Skin of body (tissue), 3 donors: ENCODE measurements at places on chromosomes 16 and 17.
A peak's percentile ranks its signal among the peaks of the same experiment; 100 is the strongest.

DNA sequence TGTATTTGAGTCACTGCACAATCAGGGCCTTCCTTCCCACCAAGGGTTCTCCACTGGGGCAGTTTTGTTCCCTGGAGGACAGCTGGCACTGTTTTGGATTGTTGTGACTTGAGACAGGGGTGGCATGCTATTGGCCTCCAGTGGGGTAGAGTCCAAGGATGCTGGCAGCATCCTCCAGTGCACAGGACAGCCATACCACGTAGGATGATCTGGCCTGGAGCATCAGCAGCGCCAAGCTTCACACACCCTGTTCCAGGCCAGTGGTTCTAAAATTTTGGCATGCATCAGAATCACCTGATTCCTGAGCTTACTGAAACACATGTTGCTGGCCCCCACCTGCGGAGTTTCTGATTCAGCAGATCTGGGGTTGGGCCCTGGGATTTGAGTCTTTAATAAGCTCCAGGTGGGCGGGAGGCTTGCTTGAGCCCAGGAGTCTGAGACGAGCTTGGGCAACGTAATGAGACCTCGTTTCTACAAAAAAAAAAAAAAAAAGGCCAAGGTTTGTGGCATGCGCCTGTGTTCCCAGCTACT is 83.2 kb downstream of the MGAT5B start:
- DNase-seq, result no peak

GRCh38 chr16:1137604-1138003 is 15.3 kb upstream of the CACNA1H start:
- DNase-seq, result no peak

DNA sequence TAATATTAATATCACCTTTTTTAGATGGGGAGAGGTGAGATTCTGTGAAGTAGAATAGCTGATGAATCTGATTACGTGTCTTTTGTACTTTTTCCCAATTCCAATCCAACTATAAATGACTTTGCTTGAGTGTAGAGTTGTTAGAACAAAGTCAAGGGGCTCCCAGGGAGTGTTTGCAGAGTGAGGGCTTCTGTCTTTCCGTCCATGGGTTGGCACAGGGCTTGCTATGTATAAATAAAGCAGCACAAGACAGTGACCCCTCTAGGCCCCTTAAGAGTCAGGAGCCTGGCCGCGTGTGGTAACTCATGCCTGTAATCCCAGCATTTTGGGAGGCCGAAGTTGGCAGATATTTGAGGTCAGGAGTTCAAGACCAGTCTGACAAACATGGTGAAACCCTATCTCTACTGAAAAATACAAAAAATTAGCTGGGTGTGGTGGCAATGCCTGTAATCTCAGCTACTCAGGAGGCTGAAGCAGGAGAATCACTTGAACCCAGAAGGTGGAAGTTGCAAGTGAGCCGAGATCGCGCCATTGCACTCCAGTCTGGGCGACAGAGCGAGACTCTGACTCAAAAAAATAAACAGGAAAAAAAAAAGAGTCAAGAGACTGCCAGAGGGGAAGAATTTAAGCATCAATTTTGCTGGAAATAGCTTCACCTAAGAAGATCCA is 127.9 kb upstream of the HS3ST3A1 start:
- no peak for DNase-seq

DNA sequence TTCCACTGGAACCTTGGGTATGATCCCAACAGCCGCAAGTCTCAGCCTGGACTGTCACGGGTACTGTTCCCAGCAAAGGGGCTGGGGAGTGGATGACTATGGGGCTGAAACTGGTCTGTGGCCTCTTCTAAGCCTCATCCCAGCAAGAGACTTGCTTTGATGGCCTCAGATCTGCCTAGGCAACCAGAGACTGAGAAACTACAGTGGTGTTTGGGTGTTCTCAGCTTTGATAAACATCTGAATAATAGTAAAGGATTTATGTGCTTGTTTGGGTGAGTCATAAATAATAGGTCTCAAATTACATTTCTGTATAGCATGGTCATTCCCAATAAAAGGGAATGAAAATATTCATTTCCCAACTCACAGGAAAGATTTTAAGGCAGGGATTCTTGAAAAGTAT is 30.2 kb upstream of the ULK2 start:
- no peak for DNase-seq

GRCh38 chr16:89697616-89698331 is 3.7 kb downstream of the SPATA2L start:
- no peak for DNase-seq

GRCh38 chr17:38620551-38621277 is 15.0 kb upstream of the SRCIN1 start:
- no peak for DNase-seq

DNA sequence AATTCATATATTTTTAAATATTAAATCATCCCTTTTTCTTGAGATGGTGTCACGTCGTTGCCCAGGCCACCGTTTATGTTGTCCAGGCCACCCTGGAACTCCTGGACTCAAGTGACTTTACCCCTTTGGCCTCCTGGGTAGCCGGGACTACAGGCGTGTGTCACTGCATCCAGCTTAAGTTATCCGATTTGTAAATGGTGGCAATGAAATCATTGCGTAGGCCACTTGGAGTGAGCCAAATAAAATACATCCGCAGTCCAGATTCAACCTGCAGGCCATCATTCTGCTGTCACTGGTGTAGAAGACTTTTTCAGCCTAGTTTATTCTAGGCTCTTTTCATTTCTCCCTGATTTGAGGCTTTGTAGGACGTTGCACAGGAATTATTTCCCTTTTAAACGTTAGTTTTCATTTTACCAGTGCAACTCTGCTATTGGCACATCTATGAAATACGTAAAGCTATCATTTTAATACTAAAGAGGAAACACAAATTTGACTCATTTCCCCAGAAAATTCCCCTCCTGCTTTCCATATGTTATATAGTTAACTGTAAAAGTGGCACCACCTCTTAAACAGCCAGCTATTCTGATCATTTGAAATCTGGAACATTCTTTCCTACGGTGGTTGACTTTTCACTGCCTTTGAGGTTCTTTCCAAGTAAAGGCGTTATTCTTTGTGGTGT is 449.8 kb downstream of the MAF start:
- no peak for DNase-seq

GRCh38 chr16:48366165-48367093 is 18.8 kb downstream of the SIAH1 start:
- DNase-seq, result peak; percentile 65

- no peak for DNase-seq
Observed at GRCh38 chr17:74971842-74972106, 785 bp downstream of the HID1 start.

- DNase-seq, result no peak
Observed at GRCh38 chr17:47712330-47713023, 18.5 kb downstream of the TBKBP1 start.

GRCh38 chr16:15949210-15950160 is at the start of gene ABCC1:
ABCC1 (plus strand) TSS chr16:15949616; CDS start chr16:15949752, 136 bp downstream.
- no peak for DNase-seq

DNA sequence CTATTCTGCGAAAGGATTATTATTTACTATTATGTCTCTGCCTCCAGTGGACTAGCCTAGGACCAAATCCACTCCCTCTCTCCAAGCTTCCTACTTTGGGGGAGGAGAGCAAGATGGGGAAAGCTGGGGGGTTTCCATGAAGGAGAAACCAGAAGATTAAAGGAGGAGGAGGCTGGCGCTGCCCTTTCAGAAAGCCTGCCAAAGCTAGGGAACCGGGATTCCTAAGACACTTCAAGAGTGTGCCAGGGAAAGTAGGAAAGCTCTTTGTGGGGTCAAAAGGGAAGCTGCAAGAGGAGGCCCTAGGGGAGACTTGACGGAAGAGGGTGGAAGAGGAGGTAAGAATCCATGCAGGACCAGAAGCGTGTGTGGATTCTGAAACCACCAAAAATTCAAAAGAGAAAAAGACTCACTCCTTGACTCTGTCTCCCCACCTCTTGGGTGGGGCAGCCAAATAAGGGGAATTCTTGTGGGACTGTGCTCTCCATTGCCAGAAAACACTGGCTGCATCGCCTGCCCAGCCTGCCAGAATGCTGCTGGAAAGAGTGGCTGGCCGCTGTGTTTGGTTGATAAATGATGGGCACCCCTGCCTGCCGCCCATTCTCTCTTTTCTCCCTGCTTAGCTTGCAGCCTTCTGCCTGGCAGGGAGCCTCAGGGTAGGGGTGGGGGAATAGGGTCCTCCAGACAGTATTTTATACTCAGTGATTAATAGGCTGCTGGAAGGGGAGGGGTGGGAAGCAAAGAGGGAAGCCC is 11.8 kb upstream of the KAT7 start:
- DNase-seq, result no peak
